ENCODE measurements at places on chromosomes 1 and 21.

DNA sequence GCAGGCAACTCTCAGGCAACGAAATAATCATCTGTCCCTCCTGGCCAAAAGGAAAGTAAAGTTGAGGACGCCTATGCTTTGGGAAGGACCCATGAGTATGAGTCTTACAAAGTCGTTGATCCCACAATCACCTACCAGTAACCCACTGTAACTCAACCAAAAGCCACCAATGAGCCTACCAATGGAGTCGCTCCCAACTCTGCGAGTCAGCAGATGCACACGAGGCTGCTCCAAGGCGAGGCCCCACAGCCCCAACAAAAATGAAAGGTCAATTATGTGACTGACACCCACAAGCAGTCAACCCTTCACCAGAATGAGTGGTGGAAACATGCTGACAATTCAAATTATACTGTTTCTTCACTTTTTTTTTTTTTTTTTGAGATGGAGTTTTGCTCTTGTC lies 12.0 kb downstream of the SETD4 start:
- DNase-seq = no peak

DNA sequence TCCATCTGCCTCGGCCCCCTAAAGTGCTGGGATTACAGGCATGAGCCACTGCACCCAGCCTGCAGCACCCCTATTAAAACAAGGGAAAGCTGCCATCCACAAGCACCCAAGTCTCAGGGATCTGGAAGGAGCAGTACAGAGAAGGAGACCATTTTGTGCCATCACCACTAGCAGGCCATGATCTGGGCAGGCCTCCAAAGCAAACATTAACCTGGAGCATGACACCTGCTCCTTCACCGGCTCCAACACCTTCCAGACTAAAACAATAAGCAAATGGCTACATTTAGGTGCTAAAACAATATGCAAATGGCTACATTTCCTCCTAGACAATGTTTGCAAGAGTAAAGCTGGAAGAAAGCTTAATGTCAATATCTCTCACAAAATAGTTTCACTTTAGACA lies 16.7 kb downstream of the MEAF6 start:
- DNase-seq = peak; percentile 73

DNA sequence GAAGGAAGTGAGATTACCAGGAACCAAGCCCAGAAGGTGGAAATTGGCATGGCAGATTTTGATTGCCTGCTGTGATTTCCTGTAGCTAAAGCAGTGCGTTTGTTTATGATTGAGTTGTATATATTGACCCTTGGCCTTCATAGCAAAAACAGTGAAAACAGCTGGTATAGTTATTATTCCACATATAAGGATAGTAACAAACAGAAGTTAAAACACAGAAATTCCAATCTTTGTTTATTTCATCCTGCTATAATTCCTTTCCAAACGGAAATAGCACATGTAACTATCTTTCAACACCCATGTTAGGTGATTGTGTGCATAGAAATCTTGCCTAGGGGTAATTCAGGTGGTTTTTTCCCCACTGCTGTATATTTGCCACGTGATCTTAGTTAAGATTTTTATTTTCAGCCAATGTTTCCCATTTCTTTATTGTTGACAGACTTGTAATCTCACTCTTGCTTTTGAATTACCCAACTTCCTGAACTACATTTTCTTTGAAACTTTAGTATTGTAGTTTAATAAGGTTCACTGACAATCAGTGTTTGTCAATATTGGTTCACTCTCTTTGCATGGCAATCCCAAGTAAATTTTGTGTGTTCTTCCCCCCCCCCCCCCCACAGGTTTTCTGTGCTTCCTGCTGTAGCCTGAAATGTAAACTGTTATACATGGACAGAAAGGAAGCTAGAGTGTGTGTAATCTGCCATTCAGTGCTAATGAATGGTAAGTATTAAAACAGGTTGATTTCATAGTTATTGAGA lies 102.7 kb downstream of the CC2D1B start:
- no peak for DNase-seq

- DNase-seq = no peak
Measured at GRCh38 chr1:95257758-95258157, 23.7 kb downstream of the RWDD3 start.

All from NCI-H526 (cell line).